ENCODE measurements at places on chromosomes 4 and X.

DNA sequence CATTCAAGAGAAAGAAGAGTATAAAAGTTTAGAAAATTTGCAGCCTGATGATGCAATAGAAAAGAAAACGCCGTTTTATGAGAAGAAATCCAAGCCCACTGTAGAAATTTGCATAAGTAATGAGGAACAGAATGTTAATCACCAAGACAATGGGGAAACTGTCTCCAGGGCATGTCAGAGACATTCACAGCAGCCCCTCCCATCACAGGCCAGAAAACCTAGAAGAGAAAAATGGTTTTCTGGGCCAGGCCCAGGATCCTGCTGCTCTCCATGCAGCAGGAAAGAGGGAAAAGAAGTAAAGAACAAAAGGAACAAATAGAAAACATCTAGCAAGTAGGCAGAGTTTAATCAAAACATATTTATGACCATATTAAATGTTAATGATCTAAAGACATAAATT lies 119.0 kb downstream of the ANKRD50 start:
- no peak for DNase-seq

DNA sequence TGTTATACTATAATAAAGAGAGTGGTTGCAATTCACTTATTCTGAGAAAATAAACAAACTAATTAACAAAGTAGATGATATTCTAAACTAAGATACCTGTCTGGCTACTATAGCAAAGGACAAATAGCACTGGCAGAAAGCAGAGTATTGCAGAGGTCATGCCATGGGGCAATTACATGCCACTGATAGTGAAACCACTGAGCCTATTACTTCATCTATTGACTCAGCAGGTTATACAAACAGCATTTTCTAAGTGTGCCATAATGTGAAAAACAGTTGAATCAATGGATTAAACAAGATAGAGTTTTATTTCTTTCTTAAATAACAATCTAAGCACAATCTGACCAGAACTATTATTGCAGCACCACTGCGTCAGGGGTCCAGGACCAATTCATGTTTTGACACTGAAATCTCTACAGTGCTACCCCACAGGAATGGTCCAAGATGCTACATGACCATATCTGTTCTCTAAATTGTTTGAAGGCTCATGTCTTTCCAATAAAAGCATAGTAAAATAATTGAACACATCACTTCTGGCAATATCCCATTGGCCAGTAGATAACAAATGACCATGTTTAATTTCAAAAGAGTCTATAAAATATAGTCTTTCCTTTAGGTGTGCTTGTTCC lies 389.5 kb upstream of the GRID2 start:
- DNase-seq = no peak

DNA sequence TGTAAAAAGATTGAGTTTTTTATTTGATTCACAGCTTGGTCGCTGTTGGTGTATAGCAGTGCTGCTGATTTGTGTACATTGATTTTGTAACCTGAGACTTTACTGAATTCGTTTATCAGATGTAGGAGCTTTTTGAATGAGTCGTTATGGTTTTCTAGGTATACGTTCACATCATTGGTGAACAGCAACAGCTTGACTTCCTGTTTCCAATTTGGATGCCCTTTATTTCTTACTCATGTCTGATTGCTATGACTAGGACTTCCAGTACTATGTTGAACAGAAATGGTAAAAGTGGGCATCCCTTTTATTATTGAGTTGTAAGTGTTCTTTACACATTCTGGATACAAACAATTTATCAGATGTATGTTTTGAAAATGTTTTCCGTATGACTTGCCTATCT lies 76.0 kb downstream of the ADGRG4 start:
- no peak for DNase-seq

- no peak for DNase-seq
These were observed 92.0 kb upstream of the STS start for GRCh38 chrX:7055386-7056137.

GRCh38 chrX:38082309-38082708 lies 76.0 kb downstream of the SYTL5 start:
- DNase-seq = no peak

Data from Caki2 (cell line).